ENCODE measurements at places on chromosomes 16 and 17.

DNA sequence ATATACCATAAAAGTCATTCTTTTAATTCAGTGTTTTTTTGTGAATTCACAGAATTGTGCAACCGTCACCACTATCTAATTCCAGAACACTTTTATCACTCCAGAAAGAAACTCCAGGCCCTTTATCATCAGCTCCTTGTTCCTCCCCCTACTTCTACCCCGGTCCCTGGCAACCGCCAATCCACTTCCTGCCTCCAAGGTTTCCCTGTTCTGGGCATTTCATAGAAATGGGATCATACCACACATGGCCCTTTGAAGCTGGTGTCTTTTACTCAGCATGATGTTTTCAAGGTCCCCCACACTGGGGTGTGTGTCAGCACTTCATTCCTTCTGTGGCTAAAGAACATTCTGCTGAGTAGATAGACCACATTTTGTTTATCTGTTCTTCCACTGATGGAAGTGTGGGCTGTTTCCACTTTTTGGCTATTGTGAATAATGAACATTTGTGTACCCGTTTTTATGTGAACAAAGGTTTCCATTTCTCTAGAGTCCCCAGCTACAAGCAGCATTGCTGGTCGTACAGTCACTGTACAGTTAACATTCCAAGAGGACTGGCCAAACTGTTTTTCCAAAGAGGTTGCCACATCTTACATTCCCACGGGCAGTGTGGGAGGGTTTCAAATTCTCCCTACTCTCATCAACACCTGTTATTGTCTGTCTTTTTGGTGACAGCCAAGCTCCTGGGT lies 75.8 kb upstream of the ZNF469 start:
- no peak for DNase-seq

GRCh38 chr17:32335046-32335445 lies 6.9 kb downstream of the C17orf75 start:
- no peak for DNase-seq

DNA sequence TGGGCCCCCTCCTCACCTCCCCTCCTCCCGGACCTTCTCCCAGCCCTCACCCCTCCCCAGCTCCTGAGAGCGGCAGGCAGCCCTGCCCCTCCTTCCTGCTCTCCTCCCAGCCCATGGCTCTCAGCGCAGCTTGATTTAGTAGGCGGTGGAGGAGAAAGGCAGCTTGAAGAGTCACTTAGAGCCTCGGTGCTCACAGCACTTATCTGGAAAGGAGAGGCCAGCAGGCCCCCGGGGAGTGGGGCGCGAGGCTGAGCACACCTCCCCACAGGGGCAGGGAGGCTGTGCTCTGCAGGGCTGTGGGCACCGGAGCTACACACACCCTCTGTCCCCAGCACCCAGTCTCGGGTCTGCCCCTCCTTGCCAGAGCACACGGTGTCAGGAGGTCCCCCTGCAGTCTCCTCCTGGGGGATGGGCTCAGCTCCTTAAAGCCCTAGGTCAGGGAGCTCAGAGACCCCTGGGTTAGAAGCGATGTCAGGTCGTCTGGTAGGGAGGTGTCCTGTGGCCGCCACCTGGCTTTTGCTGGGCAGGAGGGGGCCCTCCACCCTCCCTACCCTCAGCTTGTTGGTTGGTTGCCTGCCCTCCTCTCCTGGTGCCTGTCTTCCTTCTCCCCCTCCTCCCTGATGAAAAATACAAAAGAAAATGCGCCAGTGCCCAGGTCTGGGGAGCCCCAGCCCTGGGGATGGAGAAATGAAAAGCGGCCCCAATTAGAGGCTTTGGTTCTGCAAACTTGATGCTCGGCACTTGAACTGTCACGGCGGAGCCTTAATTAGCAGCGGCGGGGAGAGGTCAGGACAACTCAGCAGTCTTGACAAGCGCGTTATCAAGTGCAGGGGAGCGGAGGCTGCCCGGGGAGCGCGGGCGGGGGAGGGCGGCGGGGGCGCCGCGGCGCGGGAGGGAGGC lies 151.1 kb upstream of the GSE1 start:
- DNase-seq, result no peak

DNA sequence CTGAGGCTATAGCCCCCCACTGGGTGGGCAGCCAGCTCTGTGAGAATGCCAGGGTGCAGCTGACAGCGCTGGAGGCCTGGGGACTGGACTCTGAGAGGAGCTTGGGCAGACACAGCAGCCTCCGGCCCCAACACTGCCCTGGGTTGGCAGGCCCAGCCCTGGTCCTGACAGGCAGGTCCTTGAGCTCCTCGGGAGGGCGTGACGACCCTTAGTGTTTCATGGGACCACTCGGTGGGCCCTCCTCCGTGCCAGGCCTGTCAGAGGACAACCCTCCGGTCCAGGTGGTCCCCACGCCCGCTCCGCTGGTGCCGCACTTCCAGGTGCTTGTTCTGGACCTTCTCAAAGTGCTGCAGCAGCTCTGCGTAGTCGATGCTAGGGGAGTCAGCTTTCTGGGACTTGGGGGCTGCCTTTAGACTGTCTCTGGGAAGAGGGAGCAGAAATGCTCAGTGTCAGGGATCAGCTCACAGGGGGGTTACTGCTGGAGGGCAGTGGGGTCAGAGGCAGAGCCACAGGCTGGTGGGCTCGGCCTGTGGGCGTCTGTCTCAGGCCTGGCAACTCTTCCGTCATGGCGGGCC lies 1.9 kb upstream of the MTSS2 start:
- DNase-seq, result no peak

DNA sequence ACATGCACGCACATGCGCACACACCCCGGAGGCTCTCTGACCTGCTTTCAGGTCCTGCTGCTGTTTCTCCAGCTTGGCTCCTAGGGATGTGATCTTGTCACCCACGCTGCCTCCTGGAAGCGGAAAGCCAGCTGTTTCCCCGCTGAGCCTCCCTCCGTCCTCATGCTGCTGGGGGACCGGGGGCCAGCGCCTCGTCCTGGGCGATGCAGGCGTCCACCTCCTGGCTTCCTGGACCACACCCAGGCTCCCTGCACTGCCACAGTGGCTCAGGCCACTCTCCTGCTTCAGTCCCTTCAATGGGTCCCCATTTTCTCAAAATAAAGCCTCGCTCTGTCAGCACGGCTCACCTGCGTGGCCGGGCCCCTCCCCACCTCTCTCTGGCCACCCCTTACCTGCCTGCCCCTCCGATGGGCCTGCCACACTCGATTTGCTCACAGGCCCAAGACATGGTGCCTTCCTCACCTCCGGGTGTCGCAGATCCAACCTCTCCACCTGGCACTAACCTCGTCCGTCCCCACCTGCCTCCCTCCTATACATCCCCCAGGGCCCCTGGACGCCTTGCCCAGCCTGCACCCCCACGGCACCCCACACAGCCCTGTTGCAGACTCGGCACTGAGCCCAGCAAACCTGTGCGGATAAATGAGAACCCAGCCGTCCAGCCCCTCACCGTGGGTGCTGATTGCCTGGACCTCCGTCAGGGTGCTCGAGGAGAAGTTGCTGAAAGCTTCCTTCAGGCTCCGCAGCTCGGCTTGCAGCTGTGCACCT lies 6.6 kb downstream of the ASGR2 start:
- no peak for DNase-seq

DNA sequence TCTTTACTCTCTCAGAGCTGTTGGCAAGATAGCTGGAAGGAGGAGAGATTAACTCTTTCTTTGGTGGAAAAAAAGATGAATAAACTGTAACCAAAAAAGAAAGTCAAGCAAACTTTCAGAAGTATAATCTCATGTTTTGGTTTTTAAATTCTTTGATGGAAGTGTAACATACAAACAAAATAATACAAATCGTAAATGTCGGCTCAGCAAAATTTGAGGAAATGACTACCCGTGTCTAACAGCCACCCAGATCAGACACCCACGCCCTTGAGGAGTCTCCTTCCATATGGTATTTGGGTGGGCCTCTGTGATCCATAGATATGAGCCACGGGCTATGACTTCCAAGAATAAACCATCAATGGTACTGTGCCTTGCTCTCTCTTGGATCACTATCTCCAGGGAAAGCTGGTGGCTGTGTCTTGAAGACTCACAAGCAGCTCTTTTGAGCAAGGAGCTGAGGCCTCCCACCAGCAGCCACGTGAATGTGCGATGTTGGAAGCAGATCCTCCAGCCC lies 9.6 kb upstream of the CD300C start:
- DNase-seq, result no peak

Data from activated T-helper 1 cell treated with Interleukin-2 at 50 U/mL for 16 hours (primary cell).